IPS-NIHi11 (cell line): ENCODE measurements at places on chromosomes 16 and 17.
A peak's percentile ranks its signal among the peaks of the same experiment; 100 is the strongest.

DNA sequence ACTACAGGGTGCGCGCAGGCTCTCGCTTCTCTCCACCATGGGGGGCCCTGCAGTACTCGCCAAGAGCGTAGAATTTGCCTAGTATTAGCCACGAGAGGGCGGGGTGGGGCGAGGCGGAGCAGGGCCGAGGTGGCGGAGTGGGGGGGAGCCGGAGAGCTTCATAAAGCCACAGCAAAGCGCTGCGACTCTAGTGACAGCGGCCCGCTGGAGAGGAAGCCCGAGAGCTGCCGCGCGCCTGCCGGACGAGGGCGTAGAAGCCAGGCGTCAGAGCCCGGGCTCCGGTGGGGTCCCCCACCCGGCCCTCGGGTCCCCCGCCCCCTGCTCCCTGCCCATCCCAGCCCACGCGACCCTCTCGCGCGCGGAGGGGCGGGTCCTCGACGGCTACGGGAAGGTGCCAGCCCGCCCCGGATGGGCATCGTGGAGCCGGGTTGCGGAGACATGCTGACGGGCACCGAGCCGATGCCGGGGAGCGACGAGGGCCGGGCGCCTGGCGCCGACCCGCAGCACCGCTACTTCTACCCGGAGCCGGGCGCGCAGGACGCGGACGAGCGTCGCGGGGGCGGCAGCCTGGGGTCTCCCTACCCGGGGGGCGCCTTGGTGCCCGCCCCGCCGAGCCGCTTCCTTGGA is at the start of gene TBX21:
Gene TBX21, plus strand, starts transcription at position 190 of the 627 bp plus-strand sequence. Its CDS starts 219 bp downstream, at position 409.
- peak; percentile 84 for DNase-seq

GRCh38 chr17:66474258-66474657 is 171.8 kb downstream of the PRKCA start:
- DNase-seq = no peak

- no peak for DNase-seq
Observed at GRCh38 chr16:89025636-89026035, 48.6 kb upstream of the CBFA2T3 start.

DNA sequence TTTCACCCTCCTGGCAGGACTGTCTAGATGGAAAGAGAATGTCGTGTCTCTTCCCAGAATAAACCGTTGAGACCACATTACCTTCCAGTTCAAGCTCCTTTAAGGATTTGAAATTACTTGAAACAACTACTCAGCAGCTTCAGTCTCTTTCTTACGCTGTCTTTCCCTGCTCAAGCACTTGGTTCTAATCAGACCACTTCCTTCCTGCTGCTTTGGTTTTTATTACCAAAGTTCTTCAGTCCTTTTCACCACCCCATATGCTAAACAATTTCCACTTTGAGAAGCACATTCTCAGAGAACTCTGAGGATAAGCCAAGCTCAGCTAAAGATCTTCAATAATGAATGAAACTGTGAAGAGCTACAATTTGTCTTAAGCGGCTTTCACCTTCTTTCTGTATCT is 105.4 kb downstream of the STX8 start:
- no peak for DNase-seq

DNA sequence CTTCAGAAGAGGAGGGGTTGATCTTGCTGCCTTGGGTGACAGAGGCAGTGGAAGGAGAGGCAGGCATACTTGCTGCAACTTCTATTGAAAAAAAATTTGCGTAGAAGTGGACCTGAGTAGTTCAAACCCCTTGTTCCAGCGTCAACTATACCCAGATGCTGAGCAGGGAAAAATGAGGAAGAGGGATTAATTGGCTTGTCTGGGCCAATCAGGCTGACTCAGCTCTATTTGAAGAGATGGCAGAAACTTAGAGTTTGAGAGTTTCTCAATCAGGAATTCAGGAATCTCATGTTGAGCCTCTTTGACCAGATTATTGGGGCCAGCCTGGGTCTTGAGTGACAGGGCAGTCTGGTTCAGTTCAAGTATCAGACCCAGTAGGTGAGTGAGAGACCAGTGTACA is 17.6 kb downstream of the CASC3 start:
- no peak for DNase-seq
